ENCODE measurements at places on chromosomes 7 and 10.

- no peak for DNase-seq
Measured at GRCh38 chr10:124713679-124714255, 30.4 kb downstream of the FAM53B start.

GRCh38 chr10:117553142-117553814, 10.7 kb downstream of the EMX2 start:
- DNase-seq: no peak

GRCh38 chr7:74202841-74203556, 6.8 kb upstream of the LAT2 start:
- no peak for DNase-seq

- no peak for DNase-seq
Measured at GRCh38 chr7:67777119-67777518, 780.5 kb downstream of the TYW1 start.

DNA sequence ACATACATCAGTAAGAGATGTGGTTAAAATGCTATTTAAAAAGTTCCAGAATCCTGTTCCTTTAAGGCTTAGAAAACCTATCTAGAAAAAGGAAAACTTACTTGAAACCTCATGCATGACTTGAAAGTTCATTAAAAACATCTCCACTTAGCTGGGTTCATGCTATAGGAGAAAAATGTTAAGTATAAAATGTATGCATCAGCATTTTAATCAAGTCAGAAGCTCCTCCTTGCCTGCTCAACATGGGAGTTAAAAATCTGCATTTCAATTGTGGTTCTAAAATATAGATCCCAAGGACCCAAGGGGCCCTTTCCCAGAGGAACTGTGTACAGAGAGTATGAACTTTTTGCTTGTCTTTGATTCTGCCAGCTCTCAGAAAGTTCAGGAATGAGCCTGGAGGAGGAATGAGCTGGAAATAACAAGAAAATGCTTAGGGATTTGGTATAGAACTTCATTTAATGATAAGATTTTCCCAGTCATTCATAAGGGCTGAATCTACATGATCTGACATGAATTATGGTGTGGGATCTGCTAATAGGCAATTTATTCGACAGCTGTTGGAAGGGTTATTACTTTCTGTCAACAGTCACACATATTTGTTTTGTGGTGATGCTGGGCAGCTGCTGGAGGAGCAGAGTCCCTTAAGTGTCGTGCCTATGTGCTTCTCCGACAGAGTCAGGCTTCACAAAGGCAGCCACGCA, 85.6 kb upstream of the MTPN start:
- DNase-seq: no peak

DNA sequence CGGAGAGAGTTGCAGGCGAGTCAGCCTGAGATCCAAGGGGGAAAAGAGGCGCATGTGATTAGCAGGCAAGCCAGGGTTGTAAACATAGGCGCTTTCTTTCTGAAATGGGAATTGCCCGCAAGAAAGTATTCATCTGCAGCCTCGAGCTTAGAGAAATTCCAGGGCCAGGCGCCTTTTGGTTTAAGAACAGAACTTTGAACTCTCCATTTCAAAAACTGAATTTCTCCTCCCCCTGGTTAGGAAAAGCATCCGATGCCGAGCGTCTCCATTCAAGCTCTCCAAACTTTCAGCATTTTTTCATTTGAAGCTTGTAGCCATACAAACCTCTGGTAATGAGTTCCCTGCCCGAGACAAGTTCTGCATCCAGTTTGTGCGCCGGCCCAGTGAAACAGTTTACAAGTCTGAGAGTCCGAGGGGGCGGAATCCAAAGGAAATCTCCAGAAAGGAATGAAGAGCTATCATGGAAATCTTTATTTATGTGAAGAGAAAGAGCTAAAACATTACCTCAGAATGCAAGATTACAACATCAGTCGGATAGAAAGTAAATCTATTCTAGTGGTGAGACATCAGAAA, 69.9 kb downstream of the FAM204A start:
- no peak for DNase-seq

- DNase-seq: no peak
Measured at GRCh38 chr7:141433698-141434097, 117.5 kb upstream of the AGK start.

GRCh38 chr10:77392851-77393250, 244.8 kb downstream of the KCNMA1 start:
- no peak for DNase-seq

- no peak for DNase-seq
Measured at GRCh38 chr10:96507044-96507443, 6.7 kb downstream of the TLL2 start.

DNA sequence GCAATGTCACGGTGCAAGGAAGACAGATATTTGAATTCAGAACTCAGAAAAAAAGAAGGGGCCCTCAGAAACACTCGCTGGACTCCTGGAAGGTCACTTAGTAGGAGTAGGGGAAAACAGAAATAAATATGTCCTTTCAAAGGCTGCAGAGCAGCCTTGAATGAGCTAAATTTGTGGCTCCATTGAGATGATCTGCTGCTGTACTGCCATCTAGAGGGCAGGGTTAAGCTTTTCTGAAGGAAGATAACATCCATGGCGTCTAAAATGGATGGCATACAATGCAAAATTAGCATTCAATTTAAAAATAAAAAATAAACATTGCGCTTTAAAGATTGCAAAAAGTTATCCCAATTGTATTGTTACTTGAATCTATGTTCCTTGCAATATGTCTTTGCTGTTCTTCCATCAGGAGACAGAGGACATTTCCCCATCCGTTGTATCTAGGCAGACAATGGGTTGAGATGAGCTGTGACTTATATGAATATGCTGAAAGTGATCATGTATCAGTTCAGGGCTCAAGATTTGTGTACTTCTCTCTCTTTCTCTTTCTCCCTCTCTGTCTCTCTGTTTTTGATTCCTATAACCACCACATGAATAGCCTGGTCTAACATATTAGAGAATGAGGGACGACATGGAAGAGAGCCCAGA, 642.2 kb downstream of the SH2D4B start:
- DNase-seq: no peak

DNA sequence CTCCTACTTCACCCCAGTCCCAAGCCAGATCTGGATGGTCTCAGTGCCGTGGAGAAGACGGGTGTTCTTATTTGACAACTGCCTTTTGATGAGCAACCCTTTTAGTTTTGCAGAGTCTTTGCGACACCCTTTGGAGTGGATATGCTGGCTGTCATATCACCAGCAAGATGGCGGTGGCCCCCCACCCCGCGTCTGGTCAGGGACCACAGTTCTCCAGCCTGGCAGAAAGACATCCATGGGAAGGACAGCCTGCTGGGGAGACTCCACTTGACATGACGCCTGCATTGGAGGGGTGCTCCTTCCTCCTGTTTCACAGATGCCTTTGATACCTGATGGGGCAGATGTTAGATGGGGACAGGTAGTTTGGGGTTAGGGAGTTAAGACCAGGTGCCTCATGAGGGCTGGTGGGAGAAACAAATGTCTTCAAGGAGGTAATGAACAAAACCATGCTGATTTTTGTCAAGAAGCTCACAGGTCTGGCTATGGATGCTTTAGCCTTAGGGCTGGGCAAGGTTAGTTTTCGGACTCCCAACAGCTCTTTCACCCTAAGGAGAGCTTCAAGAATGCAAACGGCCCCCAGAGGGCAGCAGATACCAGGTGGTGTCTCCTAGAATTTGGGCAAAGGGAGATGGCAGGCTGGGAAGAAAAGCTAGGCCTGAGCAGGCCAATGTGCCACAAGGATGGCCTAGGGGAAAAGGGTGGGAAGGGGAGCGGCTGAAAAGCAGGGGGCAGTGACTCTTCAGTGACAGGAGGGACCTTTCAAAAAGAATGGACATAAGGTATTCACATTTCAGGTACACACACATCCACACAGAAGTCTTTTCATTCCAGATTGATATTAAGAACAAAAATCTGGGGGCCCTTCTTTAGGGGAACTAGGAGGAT, 95.2 kb downstream of the CLEC2L start:
- no peak for DNase-seq

DNA sequence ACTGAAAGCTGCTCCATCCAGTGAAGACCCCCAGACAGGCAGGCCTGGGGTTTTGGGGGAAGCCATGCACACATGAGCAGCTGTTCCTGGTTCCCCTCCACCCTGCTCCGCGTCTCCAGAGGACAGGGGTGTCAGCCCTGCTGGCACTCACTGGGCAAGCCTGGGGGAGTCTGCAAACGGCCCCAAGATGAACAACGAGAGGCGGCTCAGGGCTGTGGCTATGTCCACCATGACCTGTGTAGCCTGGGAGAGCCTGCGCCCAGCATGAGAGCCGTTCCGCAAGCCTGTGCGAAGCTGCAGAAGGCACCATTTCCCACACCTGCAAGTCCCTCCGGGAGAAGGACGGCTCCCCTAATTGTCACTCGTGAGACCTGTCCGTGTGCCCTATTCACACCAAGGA, 59.5 kb downstream of the DPYSL4 start:
- no peak for DNase-seq

DNA sequence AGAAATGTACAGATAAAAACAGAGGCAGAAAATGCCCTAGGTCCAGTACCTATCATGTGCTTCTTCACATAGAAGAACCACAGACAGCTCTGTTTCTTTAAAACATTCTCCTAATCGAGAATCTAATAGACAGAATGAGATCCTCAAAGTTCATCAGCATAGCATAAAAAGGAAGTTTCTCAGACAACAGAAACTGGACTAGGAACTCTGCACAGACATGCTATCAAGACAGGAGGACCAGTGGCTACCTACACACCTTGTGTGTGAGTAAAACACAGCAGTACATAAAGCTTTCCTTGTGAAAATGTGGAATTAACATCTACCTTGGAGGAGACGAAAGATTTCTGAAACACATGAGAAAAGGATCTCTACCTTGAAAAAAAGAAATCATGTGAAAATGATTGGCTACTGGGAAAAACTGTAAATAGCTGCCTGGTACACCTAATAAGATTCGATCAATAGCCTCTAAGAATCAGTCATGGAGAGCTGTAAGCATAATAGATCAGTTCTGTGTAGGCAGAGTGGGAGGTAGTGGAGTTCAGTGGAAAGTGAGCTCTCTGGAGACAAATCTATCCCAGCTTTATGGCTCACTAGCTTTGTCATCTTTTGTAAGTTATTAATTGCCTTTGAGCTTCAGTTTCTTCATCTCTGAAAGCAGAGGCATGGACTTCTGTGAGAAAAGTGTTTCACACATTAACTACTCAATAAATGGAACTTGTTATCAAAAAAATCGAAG, 26.7 kb downstream of the ELAPOR2 start:
- DNase-seq: no peak

GRCh38 chr10:83982812-83983211, 156.5 kb upstream of the GHITM start:
- no peak for DNase-seq

- no peak for DNase-seq
Measured at GRCh38 chr10:89278034-89278535, 23.8 kb upstream of the IFIT2 start.

- DNase-seq: no peak
Measured at GRCh38 chr10:31822616-31823318, 105.9 kb downstream of the ARHGAP12 start.

GRCh38 chr7:84536271-84536870, 341.8 kb upstream of the SEMA3A start:
- no peak for DNase-seq

GRCh38 chr10:50395271-50395670, 144.0 kb upstream of the ASAH2 start:
- no peak for DNase-seq

DNA sequence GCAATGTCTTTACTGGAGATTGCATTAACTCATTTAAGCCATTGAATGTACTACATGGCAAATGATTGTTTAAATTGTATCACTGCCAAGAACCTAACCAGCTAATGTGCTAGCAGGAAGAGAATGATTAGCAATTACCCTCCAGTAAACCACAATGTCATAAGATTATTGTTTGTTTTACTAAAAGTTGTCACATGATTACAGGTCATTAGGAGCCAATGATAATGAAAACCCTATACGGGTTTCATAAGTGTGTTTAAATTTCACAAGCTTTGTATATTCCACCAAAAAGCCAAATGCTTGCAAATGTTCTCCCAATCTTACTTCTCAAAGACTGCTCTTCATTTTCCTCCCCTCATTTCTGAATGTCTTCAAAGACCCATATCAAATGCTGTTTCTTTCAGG, 76.5 kb upstream of the PPP1R3C start:
- DNase-seq: no peak

DNA sequence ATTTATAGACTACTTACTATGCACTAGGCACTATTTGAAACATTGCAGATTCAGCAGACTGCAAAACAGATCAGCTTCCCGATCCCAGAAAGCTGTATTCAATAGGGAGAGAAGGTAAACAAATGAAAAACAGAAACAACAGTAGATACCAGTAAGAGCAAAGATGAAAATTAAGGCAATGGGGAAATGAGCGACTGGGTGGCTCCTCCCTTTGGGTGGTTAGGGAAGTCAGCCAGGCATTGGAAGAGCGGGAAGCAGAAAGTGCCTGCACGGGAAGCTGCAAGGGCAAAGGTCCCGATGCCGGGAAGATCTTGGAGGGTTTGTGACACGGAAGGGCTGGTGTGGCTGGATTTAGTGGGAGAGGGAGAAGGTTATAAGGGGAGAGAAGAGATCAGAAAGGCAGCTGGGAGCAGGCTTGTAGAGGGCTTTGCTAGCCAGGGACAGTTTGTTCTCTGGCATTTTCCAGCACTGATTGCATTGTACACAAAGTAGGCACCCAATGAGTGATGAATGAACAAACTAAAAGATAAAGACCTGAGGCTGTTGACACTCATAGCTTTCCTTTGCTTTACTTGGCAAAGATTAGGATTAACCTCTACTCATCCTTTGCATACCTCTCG, 67.8 kb downstream of the NAMPT start:
- DNase-seq: no peak

- DNase-seq: no peak
Measured at GRCh38 chr10:12484941-12485805, 135.8 kb downstream of the CAMK1D start.

- no peak for DNase-seq
Measured at GRCh38 chr7:111226800-111227199, 135.9 kb downstream of the LRRN3 start.

GRCh38 chr10:51485668-51486067, 213.7 kb downstream of the CSTF2T start:
- no peak for DNase-seq

- no peak for DNase-seq
Measured at GRCh38 chr7:46715579-46715978, 794.5 kb upstream of the IGFBP3 start.

- no peak for DNase-seq
Measured at GRCh38 chr10:47458466-47459154, 25.3 kb downstream of the ANXA8 start.

DNA sequence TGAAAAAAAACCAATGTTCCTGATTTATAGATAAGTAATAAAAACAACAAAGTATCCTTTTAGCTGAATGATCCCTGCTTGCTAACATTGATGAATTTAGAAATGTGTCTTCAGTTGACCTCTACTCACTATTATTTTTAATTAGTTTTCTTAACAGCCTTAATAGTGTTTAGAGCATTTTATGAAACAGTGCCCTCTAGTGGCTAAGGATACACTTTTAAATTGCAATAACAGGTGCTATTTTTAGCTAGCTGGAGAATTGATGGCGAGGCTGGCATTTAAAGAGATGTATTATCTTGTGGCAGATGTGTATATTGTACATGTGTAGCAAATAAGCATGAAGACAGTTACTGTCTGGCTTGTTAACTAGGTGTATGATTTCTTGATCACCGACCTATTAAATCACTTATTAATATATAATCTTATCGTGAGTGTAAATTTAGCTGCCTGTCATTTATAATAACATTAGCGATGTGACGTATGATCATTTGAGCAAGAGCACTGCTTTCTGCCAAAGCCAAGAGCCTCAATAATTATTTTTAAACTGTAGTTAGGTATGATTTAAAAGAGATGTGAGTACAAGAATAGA, 451.9 kb downstream of the DPP6 start:
- no peak for DNase-seq
